ENCODE measurements at places on chromosomes 16 and 17. TPM values are rescaled to one million over a fixed set of nuclear protein-coding genes. Genes with fewer than 3 reads are reported as not detected.

GRCh38 chr17:37698132-37698910 is 46.5 kb downstream of the HNF1B start:
- no peak for DNase-seq

- DNase-seq, result no peak
These were observed 97.8 kb upstream of the GSE1 start for GRCh38 chr16:85515319-85515745.

- no peak for DNase-seq
These were observed 9.6 kb upstream of the FBF1 start for GRCh38 chr17:75950421-75950820.

GRCh38 chr16:2785101-2785991 is 2.0 kb downstream of the PRSS33 start:
- DNase-seq, result no peak

DNA sequence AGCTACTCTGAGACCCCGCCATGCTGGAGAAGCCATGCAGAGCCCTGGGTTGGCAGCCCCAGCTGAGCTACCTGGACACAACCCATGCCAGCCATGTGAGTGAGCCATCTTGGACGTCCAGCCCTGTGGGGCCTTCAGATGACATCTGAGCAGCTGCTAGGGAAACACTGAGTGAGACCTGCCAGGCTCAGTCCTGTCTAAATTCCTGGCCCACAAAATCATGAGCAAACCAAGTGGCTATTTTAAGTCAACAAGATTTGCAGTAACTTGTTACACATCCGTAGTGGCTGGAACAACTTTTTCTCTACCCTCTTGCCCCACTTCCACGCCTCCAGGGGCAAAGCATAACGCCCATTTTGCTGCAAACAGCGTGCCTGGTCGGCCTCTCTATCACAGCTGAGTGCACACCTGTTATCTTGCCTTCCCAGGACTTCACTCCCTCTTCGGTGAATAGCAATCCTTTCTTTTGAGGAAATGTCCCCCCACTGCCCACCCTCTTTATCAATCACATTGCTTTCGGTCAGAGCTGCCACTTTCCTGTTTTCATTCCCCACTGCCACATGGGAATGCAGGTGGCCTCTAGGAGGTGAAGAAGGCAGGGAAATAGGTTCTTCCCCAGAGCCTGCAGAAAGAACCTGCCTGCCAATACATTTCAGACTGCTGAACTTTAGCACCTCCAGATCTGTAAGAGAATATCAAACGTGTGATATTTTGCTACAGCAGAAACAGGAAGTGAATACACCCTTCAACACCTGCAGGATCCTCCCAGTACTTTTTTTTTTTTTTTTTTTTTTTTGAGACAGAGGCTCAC is 7.4 kb upstream of the SCIMP start:
- DNase-seq, result no peak

APOBR gene
- not detected for total RNA-seq

TMC5 gene
- not detected for total RNA-seq

BIRC5 gene
- 10.3 TPM for total RNA-seq

Measured in lung microvascular endothelial cell (primary cell).